Vagina (tissue), 2 donors: ENCODE measurements at places on chromosomes 13 and 19. TPM values are rescaled to one million over a fixed set of nuclear protein-coding genes. Genes with fewer than 3 reads are reported as not detected.

The OLFM4 gene
- total RNA-seq = 50.1 TPM

The FKBP8 gene
- total RNA-seq = 376 TPM

- no peak for DNase-seq
Observed at GRCh38 chr13:98826146-98826545, 73.7 kb upstream of the SLC15A1 start.

The RNF113B gene
- not detected for total RNA-seq

- peak; percentile 49 for DNase-seq
Observed at GRCh38 chr19:341386-342127, 3.0 kb downstream of the MIER2 start.

The KLHL1 gene
- total RNA-seq = not detected

The VAV1 gene
- total RNA-seq = 5.9 TPM

DNA sequence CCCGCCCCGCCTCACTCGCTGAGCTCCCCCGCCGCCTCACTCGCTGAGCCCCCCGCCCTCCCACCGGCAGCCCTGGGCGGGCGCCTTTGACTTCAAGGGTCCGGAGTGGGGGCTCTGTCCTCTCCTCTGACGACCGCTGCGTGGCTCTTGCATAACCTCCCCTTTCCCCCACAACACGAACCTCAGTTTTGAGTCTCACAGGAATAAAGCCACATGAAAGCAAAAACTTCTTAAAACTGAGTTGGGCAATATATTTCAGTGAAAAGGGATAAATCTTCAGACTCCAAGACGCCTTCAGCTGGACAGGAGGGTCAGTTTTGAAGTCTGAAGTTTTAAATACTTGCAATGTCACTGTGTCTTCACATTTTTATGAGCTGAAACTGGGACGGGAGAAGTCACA is 70.6 kb upstream of the C13orf46 start:
- DNase-seq = no peak

GRCh38 chr19:10907925-10908324 is 20.5 kb downstream of the YIPF2 start:
- DNase-seq = no peak

DNA sequence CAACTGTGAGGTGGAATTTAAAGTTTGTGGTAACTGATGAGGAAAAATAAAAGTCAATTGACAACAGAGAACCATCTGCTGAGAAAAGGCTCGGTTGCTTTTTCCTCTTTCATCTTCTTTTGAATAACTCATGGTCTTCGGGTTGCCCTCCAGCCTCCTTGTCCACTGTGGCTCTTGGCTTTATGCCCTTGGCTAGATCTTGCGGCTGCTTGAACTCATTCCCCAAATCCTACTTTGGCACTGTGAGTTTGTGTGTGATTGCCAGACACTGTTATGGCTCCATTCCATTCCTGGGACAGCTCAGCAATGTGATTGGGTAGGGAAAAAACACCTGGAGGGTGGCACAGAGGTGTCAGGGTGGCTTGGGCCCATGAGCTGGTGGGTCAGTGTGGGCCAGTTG is 387.4 kb downstream of the DLEU7 start:
- no peak for DNase-seq

GRCh38 chr13:111519041-111519440 is 198.6 kb downstream of the TEX29 start:
- DNase-seq = no peak

DNA sequence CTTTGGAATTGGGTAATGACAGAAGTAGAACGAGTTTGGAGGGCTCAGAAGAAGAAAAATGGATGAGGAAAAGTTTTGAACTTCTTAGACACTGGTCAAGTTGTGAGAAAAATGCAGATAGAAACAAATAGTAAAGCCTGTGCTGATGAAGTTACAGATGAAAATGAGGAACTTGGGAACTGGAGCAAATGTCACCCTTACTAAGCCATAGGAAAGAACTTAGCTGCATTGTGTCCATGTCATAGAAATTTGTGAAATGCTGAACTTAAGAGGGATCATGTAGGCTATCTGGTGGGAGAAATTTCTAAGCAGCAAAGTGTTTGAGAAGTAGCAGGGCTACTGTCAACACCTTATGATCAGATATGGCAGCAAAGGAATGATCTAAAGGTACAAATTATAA is 289.2 kb upstream of the PCDH9 start:
- no peak for DNase-seq

DNA sequence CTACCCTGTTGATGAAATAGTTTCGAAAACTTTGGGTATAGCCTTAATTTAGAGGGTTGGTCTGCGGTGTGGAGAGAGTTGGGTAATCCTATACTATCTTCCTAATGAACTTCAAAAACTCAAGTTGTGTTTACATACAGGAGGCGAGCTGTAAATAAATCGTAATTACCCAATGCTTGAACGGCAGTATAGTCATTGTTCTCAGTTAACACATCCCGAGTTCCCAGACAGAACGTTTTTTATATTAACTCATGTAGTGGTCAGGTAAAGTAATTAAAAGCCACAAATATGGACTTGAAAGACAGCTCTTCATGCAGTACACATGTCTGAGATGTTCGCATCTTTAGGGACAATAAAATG is 1.5 kb downstream of the PDS5B start:
- no peak for DNase-seq

The ARGLU1 gene
- 88.9 TPM for total RNA-seq

The ZMYM2 gene
- total RNA-seq = 80.8 TPM

DNA sequence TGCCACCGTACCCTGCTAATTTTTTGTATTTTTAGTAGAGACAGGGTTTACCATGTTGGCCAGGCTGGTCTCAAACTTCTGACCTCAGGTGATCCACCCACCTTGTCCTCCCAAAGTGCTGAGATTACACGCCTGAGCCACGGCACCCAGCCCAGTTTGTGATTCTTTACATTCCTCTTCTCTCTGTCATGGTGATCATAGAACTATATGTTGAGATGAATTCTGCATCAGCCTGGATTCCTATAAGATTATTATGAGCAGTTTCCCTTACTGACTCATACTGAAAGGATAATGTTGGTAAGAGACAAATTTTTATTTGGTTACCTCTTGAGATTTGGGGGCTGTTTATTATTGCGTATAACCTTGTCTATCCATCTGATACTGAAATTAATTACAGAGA is 121.5 kb upstream of the CSNK1A1L start:
- DNase-seq = no peak

DNA sequence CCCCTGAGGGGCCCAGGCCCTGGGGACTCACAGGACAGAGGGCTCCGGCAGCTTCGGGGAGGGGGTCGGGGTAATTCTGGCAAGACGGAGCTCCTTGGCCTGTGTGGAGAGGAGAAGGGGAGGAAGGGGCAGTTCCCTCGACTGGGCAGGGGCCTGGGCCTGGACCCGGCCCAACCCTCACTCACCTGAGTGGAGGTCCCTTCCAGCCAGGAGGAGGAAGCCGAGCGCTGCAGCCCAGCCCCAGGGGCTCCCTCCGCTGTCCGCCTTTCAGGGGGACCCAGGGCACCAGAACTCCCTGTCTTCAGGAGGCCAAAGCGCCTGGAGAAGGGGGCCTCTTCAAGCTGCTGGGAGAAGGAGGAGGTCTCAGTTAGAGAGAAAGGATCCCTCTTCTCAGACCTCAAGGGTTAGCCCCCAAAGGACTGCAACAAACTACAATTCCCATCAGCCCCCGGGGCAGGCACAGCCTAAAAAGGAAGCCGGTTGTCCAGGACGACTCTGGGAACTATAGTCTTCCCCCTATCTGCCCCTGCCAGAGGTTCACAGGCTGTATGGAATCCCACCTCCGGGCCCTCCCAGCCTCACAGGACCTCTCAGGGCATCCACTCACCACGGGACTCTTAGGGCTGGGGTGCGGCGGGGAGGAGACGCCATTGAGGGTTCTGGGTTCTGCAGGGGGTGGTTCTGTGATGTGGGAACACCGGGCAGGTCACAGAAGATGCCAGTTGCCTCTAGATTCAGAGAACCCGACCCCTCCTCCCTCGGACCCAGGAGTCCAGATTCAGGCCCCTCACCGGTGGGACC is 19.8 kb downstream of the EPS8L1 start:
- no peak for DNase-seq

DNA sequence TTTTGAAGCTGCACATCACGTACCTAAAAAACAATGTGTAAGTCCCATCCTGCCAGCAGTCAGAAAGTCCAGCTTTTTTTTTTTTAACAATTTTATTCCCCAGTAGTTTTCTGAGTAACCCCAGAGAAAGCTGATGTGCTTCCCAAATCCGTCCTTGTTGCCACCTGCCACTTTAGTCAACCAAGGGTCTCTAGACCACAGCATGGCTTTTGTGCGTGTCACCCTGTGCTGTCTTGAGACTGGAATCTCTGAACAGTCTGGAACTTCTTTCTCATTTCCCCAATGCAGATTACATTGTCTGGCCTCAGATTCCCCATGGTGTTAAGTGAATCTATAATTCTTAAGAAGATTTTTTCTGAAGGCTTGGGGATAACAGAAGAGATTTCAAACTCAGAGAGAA is 289.2 kb upstream of the KLF12 start:
- DNase-seq = no peak
